AG04450 (cell line): ENCODE measurements at places on chromosomes 4 and X. TPM values are rescaled to one million over a fixed set of nuclear protein-coding genes. Genes with fewer than 3 reads are reported as not detected.

POU4F2 gene
- polyA plus RNA-seq, result not detected in 2 replicates

PDE6B gene
- polyA plus RNA-seq, result 0.20 and 0.64 TPM in 2 replicates

- DNase-seq, result no peak
Measured at GRCh38 chr4:169110633-169111032, 100.6 kb upstream of the CBR4 start.

DNA sequence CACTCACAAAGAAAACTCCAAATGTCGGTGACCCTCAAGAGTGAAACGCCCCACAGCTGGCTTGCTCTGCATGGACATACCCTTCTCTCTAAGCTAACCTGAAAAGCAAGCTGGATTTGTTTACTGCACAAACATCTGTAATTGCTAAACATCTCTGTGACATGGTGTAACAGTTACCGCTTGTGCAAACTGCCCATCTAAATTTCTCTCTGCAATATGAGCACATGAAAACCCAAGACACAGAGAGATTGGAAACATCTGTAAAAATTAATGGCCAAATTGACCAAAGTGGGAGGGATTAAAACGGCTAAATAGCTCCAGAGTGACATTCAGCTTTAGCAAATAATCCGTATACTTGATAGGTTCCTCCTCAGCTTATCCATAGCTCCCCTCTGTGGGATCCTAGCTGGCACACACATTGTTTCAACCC is 155.0 kb upstream of the MAP3K15 start:
- peak; percentile 30 for DNase-seq

- DNase-seq, result no peak
Measured at GRCh38 chr4:100100985-100101384, 89.3 kb downstream of the DDIT4L start.
